ENCODE measurements at places on chromosomes 5 and 9. TPM values are rescaled to one million over a fixed set of nuclear protein-coding genes. Genes with fewer than 3 reads are reported as not detected.

GMCL2 gene
- not detected for total RNA-seq

FAXDC2 gene
- total RNA-seq, result 27.6 TPM

GRXCR2 gene
- total RNA-seq, result 5.5 TPM

DNA sequence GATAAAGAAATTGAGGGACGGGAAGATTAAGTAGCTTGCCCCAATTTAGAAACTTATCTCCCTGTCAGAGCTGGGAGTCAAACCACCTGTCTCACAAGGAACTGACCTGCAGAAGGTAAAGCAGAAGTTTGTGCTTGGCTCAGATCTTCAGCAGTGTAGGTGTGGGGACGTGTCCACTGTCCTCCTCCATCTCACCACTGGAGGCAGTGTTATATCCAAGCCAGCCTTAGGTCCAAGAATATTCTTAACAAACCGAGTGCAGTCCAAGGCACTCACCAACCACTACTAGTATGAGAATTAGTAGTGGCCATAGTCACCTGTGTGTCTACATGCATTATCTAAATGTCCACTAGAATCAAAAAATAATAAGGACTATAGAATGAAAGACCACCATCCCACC lies 86.3 kb upstream of the IRX1 start:
- DNase-seq, result no peak

DNA sequence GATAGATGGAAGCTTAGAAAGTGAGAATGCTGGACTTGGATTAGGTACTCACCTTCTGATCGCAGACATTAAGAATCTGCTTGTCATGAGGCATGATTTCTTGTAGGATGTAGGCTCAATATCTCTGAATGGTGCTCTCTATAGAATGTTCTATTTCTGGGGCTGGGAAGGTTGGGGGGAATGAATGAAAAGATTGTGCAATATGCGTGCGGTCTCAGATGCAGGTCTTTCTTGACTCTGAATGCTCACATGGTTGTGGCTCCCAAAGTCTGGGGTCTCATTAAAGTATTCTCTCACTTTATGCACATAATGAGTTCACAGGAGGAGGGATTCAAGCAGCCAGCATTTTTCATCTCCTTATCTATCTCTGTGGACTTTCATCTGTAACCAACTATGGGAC lies 482.0 kb upstream of the CD180 start:
- DNase-seq, result no peak

- no peak for DNase-seq
Measured at GRCh38 chr9:116286297-116286696, 132.7 kb downstream of the PAPPA start.

DNA sequence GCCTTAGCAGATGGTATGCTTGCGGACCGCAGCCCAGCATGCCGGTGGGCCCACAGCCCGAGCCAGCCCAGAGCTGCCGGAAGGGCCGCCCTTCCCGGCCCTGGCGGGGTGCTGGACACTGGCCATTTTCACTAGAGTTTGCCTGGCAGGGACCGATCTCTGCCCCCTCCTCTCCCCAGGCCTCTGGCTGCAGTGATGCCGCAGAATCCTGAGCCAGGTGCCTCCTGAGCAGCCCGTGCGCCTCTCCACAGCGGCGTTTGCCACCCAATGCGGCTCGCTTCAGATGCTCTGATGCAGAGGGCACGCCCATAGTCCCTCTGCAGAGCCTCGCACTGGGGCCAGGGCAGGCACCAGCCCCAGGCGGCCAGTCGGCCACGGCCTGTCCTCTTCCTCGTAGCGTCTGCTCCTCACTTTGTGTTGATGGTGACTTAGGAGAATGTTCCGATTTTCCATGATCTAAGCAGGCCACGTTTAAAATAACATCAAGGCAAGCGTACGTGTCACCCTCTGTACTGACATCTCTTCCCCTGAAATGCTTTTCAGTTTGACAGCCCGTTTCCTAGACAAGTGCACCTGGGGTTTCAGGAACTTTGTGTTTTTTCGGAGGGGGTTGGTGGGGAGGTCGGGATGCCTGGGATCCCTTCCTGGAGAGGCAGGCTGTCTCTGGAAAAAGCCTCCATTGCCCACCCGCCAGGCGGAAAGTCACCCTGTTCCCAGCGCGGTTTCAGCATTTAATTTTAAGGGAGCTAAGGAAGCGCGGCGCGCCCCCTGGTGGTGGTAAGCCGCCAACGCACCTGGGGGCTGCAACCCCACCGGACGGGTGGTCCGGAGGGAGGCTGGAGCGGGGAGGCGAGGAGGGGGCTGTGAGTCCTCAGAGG lies 29.8 kb upstream of the HMCN2 start:
- DNase-seq, result peak; percentile 89

DNA sequence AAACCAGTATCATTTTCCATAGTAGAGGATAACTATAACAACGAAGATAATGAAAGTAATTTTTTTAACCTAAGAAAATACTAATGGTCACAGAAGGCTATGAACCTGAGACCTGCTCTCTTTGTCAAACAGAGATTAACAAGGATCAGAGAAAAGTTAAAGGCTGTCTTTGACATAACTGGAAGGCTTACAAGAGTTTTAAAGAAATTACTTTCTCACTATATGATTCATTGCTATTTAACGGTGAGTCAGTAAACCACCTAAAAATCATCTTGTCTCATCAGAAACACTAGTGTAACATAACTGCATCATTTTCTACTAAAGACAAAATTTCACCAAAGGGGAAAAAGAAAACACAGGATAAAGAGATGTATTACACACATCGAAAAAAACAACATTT lies 19.3 kb downstream of the MLANA start:
- DNase-seq, result no peak

DNA sequence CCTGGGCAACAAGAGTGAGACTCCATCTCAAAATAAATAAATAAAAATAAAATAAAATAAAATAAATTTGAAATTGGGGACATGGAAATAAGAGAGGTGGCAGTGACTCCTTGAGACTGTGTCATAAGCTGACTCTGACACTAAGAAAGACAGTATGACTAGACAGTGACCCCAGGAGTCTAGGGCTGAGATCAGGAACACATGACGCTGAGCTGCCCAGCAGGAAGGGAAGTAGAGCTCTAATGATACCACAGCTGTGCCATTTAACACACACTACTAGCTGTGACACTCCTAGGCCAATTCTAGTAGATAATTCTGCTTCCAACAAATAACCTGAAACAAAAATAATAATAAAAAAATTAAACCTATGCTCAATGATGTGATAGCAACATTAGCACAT lies 293.0 kb downstream of the SEC61B start:
- no peak for DNase-seq

DNA sequence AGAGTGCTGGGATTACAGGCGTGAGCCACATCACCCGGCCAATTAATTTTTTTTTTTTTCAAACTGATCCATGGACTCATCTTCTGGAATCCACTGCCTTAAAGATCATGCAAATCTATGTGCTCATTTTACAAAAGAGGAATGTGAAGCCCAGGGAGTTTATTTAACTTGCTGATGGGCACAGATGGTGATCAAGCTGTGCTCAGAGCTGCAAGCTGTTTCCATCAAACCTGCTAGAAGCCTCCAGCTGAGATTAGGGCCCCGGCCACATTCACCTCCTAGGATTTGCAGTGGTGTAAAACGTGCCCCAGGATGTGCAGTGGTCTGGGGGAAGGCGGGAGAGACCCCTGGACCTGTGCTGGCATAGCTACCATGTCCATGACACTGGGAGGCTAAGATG lies 56.1 kb upstream of the TUT7 start:
- DNase-seq, result no peak
